ENCODE measurements at places on chromosomes 5 and 9. TPM values are rescaled to one million over a fixed set of nuclear protein-coding genes. Genes with fewer than 3 reads are reported as not detected.

The UCK1 gene
- 17.5 TPM for total RNA-seq

The ARL10 gene
- total RNA-seq, result 0.05 TPM

The CAMK4 gene
- 10.2 TPM for total RNA-seq

The F2R gene
- 16.6 TPM for total RNA-seq

The ACOT12 gene
- total RNA-seq, result not detected

The NSG2 gene
- total RNA-seq, result not detected

The PDLIM4 gene
- not detected for total RNA-seq

The SUSD3 gene
- total RNA-seq, result 11.3 TPM

The LECT2 gene
- not detected for total RNA-seq

The TUSC1 gene
- not detected for total RNA-seq

The TMC1 gene
- 0.57 TPM for total RNA-seq

The NR5A1 gene
- total RNA-seq, result 0.64 TPM

The SPATA31E1 gene
- total RNA-seq, result not detected

The SHOC1 gene
- total RNA-seq, result 1.1 TPM

The LAMC3 gene
- total RNA-seq, result 7.7 TPM
